ENCODE measurements at places on chromosomes 4 and X.
A peak's percentile ranks its signal among the peaks of the same experiment; 100 is the strongest.

DNA sequence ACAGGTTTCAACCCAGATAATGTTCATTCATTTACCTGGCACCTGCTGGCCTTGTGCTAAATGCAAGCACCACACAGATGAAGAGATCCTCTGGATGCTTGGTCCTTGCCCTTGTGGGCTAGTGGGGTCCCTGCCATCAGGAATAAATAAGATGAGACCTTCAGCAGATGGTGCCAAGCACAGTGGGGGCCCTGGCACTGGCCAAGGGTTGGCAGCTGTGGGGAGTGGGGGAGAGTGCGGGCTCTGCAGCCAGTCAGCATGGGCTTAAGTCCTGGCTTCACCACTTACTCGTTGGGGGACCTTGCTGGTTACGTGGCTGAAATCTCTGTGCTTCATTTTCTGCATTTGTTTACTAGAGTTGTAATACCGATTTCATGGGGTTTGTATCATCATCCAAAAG lies 6.9 kb downstream of the LAP3 start:
- DNase-seq, result no peak

DNA sequence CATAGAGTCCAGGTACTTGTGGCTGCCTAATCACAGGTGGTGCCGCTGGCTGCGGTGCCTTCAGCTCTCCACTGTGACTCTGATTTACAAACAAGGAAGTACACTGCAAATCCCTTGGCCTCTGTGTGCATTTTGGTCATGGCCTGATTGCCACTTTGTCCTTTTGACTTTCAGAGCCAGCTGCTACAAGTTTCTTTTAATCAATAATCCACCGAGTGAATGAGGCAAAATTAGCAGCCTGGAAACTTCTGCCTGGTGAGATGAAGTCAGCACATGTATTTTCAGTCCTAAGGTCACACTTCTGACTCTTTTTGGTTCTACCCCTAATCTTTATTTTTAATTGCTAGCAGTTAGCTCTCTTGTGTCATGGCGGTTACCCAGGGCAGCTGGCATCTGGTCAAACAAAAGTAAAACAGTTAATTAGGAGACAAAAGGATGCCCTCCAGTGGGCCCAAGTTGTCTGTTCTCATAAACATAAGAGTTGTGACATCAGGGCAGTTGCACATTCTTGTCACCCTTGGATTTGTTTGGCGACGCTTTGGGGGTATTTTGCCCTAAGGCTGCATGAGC lies 62.3 kb upstream of the LNX1 start:
- DNase-seq, result no peak

GRCh38 chr4:154315741-154316140 lies 175.9 kb downstream of the DCHS2 start:
- no peak for DNase-seq

DNA sequence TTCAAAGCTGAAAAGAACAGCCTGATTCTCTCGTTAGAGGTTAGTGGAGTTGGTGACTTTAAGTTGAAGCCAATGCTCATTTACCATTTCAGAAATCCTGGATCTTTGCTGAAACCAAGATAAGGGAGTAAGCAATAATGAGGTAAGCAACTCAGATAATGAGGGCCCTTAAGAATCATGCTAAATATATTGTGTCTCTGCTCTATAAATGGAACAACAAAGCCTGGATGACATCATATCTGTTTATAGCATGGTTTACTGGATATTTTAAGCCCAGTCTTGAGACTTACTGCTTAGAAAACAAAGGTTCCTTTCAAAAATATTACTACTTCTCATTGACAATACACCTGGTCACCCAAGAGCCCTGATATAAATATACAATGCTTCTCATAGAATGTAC lies 276.7 kb upstream of the PPARGC1A start:
- DNase-seq, result no peak

DNA sequence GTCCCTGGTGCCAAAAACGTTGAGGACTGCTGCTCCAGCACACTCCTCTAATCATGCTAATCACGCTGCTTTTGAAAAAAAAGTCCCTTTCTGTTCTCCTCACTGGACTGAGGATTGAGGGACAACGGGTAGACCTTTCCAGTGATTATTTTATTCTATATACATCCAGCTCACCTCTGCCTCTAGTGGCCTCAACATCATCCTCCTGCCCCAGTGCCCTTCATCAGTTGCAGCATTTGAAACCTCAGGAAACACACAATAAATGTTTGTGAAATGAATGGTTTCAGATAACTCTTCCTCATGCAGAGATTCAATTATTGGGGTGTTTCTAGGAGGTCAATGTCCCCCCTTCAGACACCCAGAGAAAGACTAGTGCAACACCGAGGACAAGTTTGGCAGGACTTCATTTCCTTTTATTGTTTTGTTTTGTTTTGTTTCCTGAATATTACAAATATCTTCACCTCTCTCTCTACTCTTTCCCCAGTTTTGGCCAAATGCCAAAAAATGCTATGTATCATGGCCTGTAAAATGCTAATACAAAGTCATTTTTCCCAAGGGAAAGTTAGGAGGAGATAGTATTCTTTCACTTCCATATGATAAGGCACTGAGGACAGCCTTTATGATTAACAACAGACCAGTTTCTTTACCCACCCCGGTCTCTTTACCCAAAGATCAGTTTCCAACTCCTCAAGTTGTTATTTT lies 460.1 kb upstream of the SLIT2 start:
- DNase-seq, result no peak

DNA sequence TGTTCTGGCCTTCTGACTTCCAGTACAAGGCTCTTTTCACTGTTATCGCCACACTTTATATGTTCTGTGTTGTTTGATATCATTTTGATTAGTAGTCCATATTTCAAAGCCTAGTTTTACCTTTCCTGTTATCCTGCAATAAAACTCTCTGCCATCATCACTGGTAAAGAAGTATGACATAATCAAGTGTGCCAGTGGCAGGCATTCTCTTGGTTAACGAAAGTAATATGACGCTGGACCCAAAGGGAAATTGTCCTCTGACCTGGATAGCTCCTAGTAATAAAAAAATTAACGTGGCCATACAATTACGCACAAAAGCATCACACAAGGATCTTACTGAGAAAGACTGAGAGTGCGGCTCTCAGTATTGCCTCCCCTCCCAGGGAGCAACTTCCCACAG lies 33.8 kb downstream of the DGKK start:
- DNase-seq, result no peak

DNA sequence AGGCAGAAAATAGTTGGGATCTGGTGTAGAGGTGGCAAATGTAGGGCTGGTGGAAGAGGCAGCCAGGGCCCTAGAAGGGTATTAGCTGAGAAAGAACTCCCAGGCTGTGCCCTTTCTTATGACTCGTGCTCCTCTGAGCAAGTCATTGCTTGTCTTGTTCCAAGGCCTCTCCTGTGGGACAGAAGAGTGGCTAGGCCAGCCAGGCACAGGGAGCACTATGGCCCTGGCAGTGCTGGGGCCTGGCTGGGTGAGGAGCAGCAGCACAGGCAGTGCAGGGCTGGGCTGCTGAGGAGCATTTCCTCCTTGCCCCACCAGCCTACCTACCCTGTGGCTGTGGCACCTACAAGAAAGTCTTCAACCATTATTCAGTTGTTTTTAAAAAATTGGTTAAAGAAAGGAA lies 298.5 kb upstream of the NR3C2 start:
- DNase-seq, result no peak

- no peak for DNase-seq
These were observed 10.8 kb downstream of the DAPP1 start for GRCh38 chr4:99827454-99827853.

DNA sequence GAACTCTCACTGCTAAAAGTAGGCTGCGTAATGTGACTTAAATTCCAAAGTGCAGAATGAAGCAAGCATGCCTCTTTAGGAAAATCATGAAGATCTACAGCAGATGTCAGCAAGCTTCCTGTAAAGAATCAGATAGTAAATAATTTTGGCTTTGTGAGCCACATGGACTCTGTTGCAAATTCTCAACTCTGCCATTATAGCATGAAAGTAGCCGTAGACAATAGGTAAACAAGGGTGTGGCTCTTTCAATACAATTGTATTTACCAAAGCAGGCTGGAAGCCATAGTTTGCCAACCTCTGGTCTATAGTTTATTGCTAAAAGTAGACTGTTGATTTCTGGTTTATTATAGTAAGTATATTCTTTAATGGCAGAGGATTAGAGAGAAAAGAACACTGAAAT lies 80.3 kb upstream of the FAM9B start:
- DNase-seq, result no peak

- DNase-seq, result no peak
These were observed 4.7 kb downstream of the KCND1 start for GRCh38 chrX:48966796-48967579.

- DNase-seq, result no peak
These were observed 5.4 kb upstream of the ADH4 start for GRCh38 chr4:99149426-99150019.

- DNase-seq, result no peak
These were observed 74.6 kb upstream of the STOX2 start for GRCh38 chr4:183830438-183830985.

- DNase-seq, result no peak
These were observed 55.5 kb upstream of the CLCN4 start for GRCh38 chrX:10101269-10101668.

DNA sequence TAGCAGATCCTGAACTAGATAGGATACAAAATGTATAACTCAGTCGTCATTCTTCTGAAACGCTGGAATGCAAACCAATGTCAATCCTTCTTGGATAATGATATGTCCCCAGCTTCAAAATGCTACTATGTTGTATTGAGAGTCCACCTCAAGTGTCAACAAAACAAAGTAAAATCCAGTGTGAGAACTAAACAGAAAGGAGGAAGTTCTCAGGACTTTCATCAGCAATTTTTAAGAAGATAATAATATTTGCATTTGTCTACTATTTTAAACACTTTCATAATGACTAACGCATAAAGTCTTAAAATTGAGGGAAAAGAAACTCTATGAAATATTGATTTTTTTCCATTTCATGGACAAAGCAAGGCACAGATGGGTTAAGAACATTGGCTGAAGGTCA lies 36.3 kb downstream of the SOD3 start:
- no peak for DNase-seq

DNA sequence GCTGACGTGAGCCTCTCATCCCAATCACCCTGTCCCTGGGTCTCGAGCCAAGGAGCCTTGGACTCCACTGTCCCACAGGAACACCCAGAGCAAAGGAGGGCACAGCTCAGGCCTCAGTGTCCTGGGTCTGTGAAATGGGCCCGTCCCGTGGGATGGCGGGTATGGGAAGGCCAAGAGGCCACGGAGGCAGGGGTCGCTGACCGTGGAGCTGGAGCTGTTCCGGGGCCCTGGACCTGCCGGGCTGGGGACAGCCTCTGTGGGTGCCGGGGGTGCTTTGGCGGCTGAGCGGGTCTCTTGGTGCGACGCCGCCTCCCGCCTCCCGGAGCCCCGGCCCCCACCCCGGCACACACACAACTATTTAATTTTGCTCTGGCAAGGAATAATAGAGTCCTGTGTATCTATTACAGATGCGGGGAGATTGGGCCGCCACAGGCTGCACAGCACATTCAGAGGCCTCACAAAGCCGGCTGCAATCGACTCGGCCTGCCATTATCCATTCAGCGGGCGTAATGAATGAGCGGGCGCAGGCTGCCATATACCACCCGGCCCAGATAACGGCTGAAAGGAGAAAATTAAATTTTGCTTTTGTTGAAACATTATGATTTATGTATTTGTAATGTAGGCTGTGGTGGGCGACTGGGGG lies 83.9 kb upstream of the NKX1-1 start:
- DNase-seq, result no peak

DNA sequence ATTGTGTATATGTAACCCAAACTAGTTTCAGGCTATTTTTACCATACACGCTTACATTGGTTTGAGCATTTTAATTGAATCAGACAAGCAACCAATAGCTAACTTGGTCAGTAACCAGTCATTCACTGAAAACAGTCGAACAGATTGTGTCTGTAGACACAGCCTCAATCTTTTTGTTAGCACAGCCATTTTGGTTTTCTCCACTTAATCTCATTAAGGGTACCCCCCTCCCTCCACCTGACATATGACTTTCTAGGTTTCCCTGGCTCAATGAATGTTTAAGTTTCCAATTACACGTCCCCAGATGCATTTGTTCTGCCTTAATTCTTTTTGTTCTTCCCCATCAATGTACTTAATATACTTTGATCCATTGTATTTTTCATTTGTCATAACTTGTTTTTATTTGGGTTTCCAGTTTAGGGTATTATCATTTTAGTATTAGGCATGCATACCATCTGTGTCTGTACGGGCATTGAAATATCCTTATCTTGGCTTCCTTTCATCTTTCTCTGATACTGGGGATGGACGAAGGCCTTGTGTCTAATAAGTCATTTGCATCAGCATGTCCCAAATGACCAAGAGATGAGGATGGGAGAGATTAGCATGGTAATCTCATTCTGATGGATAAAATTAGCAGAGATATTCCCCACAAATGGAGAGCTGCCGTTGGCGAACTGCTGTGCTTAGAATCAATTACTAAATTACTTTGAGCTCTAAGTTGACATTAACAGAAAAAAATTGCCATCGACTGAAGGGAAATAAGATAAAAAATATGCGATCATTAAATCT lies 35.9 kb upstream of the PHOX2B start:
- DNase-seq, result no peak

GRCh38 chr4:126772662-126773061 lies 860.1 kb upstream of the INTU start:
- no peak for DNase-seq

DNA sequence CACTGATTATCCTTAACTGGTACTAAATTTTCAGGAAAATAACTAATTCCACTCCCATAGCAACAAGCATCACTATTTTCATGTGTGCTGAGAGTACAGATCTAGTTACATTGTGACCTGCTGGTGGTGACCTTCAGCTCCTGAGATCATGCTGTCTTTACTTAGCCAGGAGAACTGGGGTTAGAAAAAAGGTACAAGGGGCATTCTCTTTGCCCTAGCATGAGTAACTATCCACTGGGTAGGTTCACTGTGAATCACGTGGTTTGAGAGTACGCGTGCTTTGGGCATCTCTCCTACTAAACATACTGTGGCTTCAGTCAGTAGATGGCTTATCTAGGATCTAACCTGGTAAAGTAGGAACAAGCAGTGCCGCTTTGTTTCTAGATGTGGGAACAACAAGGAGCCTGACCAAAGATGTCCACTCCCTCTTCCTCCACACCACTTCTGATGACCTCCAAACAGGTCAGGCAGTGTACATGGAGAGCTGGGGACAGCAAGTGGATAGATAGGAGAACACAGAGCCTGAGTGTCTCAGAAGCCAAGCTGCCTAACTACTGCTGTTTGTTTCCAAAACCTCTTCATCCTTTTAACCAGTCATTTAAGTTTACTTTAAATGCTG lies 90.2 kb downstream of the CBR4 start:
- DNase-seq, result no peak

GRCh38 chr4:107853444-107854355 lies 29.0 kb downstream of the SGMS2 start:
- no peak for DNase-seq

- no peak for DNase-seq
These were observed 291.9 kb downstream of the BMPR1B start for GRCh38 chr4:95049551-95050233.

DNA sequence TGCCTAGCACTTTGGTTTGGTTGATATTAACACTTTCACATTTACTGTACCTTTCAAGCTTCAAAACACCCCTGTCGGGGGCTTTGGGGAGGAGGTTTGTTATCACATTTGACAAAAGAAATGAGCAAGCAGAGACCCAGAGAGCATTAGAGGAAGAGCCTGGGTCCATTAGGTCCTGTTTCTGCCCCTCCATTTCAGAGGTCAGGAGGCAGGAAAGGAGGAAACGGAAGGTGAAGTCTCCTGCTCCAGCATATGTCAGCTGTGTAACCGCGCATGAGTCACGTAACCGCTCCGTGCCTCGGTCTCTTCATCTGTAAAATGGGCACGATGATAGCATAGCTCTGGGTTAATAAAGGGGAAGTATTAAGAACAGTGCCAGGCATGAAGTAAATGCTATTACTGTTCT lies 201.9 kb upstream of the BCOR start:
- DNase-seq, result peak; percentile 17

- DNase-seq, result peak; percentile 54
These were observed 4.8 kb downstream of the USP38 start for GRCh38 chr4:143189528-143189927.
